LNCaP clone FGC (cell line): ENCODE measurements at places on chromosomes 12 and 14.

GRCh38 chr12:89789862-89790261 lies 81.2 kb upstream of the ATP2B1 start:
- no peak for DNase-seq

GRCh38 chr12:30959110-30959710 lies 32.7 kb downstream of the TSPAN11 start:
- DNase-seq = no peak

- peak; percentile 54 for DNase-seq
Measured at GRCh38 chr12:132955094-132956010, 754 bp downstream of the ZNF605 start.

GRCh38 chr14:99052467-99052866 lies 219.5 kb downstream of the BCL11B start:
- no peak for DNase-seq

- no peak for DNase-seq
Measured at GRCh38 chr12:28135801-28136439, 54.3 kb upstream of the CCDC91 start.

- DNase-seq = no peak
Measured at GRCh38 chr12:128449146-128449894, 182.3 kb downstream of the TMEM132C start.

GRCh38 chr12:18250313-18250916 lies 10.9 kb upstream of the PIK3C2G start:
- peak; percentile 27 for DNase-seq

GRCh38 chr12:93197067-93197593 lies 180.6 kb upstream of the NUDT4 start:
- no peak for DNase-seq

- no peak for DNase-seq
Measured at GRCh38 chr14:74573421-74574089, 38.5 kb downstream of the LTBP2 start.

DNA sequence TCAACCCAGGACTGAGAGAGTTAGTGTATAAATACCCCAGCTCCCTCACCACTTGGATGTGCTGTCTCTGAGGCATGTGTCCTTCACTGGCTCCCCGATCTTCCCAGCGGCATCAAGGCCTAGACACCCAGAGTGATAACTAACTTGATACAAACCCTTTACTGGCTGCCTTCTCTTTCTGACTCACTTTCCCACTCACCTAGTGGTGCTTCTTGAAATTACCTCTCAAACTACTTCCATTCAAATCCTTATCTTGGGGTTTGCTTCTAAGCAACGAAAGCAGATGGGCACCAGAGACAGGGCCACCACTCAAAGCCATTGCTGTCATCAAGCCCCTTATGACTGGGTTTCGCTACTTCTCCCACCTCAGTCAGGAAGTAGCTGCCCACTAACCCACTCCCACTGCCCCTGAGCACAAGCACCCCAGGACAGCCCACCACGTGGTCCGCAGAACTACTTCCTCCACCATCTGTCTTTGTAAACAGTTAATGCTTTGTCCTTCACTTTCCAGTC lies 17.2 kb downstream of the ZFP36L1 start:
- no peak for DNase-seq

DNA sequence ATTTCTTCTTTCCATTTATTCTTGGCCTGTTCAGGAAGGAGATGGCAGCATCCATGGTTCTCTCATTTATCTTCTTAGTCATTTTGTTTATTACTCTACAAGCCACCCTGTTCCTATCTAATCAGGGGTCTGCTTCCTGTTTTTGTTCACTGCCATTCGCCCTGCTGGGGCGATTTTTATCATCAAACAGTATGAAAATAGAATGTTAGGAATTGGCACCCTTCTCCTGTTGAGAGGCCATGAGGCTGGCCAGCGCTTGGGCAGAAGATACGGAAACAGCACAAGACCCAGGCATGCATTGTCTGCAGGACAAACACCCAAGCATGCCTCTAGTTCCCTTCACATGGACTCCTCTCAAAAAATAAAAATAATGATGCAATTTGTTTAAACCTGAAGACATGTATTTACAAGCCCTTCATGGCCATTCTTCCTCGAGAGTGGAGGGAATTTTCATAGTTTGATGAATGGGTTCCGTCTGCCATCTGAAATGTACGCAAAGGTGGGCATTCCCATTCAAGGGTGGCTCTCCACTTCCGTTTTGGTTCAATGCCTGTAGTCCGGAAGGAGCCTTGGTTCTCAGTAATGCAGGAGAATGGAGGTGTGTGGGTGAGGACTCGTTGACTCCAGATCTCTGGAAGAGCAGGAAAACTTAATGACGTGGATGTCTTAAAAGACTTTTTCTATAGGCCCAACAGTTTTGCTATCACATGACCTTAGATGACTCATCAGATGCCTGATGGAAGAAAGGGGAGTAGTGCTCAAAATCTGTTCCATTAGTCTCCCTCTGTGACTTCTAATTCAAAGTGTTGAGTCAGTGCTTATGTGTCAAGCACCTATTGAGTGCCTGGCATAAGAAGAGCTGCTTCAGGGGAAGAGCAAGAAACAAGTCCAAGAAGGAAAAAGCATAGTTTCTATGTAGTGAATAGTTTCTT lies 252.4 kb upstream of the TBX3 start:
- DNase-seq = no peak

- no peak for DNase-seq
Measured at GRCh38 chr14:69933623-69934275, 54.5 kb downstream of the SMOC1 start.

- DNase-seq = no peak
Measured at GRCh38 chr14:34718750-34719304, 4.4 kb upstream of the CFL2 start.

DNA sequence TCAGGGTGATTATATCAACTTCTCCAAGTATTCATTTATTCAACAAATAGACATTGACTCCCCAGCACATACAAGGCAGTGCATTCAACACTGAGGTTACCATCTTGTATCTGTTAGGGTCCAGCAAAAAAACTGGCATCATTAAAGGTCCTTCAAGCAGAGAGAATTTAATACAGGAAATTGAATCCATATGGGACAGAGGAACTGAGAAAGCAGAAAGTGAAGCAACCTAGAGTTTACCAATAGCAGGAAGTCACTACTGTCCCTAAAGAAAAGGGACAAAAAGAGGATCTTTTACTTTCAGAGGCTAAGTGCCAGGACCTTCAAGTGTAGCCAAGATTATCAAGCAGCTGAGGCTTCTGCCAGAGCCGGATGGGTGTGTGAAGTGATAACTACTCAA lies 237.8 kb upstream of the TBX3 start:
- DNase-seq = no peak

DNA sequence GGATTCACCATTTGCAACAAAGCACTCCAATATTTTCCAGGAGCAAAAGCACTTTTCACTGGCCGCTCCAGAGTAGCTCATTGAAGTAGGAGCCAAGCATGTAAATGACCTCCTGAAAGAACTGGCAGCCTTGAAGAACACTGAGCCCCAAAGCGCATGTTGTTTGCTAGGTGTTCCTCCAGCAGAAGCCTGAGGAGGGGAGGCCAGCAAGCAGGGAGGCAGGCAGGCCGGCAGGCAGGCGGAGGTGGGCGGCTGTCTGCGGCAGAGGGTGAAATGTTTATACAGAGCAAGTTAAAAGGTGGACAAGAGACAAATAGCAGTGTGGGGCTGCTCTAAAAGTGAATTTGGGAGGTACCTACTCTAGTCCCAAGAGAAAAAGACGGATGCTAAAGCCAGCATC lies 439.4 kb downstream of the CCDC91 start:
- DNase-seq = no peak

DNA sequence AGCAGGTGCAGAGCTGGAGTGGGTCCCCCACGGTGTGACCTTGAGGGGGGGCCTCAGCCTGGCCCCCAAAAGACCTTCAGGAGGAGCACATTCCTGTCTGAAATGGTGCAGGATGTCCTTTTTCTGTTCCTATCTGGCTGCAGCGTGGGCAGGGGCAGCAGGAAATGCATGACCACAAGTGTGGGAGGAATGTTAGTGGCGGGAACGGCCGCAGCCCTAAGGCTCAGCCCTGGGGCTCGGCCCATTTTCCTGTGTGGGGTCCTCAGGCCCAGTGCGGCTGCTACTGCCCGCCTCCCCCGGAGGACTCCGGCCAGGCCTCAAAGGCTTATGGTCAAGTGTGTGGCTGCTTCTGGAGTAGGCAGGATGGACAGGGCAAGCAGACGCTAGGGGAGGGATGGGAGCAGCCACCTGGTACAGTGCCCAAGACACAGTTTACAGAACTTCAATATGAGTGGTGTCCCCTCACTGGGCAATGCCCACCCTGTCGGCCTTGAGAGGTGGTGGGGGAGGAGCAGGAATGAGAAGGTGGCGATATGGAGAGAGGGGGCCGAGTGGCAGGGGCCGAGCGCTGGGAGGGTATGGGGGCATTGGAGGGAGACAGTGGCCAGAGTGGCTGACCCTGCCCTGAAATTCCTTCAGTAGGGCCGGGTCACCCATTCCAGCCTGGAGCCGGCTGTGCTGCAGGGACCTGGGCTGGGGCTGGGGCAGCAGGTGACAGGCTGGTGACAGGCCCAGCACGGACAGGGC lies 137.4 kb downstream of the CALM1 start:
- no peak for DNase-seq

DNA sequence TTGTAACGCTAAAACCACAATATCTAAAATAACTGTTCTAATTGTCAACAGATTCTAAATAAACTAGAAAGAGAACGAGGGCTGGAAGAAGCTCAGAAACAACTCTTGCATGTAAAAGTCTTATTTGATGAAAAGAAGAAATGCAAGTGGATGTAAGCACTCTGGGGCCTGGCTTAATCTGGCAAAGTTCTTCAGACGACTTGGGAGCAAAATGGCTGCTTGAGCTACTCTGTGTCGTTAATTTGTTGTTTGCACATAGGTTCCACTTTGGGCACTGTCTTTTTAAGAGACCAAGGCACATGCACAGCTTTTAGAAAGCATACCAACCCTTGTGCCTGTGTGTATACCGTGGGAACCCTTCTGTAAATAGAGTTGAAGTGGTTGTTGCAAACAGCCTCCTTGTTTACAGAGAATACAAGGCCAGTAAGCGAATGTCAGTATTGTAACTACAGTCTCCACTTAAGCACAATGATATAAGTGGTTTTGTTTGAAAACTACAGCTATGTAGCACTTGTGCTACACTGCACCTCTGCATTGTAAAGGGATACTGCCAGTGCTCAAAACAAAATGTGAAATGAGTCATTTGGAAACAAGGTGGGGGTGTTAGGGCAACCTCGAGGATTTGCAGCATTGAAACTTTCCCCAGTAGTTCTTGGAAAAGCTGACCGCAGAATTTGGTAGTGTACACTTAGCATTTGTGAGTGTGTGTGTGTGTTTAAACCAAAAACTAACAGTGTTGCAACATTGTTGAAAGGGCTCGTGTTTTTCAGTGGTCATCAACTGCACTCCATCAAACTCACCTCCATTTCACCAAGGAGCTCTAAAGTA lies 154.3 kb downstream of the CEP83 start:
- DNase-seq = peak; percentile 45

GRCh38 chr12:47321436-47321835 lies 241.7 kb upstream of the AMIGO2 start:
- no peak for DNase-seq

- DNase-seq = no peak
Measured at GRCh38 chr12:128076188-128076587, 190.8 kb upstream of the TMEM132C start.

DNA sequence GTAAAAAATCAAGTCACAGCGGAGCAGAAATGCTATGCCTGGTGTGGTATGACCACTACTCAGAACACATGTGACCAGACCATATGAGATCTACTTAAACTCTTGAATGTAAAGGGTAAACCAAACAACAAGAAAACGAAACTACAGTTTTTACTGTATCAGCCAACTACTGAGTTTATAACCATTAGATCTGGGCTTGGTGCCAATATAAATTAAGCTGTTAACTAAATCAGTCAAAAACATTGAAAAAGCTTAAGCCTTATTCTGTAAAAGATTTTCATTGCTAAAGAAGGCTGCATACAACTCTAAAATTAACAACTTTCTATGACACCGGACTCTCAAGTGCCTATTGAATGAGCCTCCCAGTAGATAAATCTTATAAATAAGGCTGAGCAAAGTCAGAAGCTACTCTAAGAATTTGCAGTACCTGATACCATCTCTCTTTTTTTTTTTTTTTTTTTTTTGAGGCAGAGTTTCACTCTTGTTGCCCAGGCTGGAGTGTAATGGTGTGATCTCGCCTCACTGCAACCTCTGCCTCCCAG lies 35.4 kb downstream of the SPTLC2 start:
- peak; percentile 52 for DNase-seq

DNA sequence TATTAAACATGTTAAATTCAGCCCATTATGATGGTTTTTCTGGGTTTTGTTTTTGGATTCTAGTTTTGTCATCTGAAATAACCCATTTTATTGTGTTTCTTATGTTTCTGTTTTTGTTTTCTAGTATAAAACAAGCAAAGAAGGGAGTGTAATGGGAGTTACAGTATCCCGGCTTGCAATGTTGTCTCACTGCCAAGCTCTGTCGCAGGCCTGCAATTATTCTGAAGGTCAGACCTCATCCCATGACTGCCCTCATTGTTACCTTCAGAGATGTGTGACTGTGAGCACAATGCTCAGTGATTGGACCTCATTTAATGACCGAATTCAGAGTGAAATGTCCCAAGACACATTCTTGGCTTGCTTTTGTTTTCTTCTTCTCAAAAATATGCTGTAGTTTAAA lies 73.0 kb upstream of the ATF1 start:
- no peak for DNase-seq

DNA sequence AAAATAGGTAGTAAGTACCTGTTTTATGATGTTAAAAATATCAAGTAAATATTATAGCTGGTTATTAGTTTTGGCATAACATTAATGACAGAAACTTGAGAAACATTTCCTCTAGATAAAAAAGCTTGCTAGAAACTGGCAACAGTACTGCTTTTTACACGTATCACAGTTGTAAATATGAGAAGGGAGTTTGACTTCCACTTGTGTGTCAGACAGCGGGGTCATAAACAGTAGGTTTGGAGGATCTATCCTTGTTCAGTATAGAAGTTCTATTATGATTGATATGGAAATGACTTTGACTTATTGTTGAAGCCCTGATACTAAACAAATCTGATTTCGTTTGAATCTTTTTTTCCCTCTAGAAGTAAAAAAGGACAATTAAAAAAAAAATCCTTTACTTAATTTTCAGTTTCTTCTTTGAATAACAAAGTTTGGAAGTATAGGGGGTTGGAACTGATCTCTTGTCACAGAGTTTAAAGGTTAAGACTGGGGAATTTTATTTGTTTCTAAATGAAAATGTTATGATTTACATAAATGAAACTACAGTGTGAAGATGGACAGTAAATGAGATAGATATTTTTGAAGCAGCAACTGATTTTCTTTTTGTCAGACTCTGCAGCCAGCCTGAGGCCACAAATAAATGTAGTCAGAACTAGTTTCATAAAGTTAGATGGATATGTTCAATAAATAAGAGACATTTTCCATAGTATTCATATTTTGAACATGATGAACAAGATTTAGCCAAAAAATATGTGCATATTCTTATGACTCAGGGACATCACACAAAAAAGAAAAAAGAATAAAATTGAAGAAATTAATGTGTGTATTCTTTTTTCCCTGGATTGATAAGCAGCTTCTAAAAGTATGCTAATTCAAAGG lies 50.1 kb downstream of the WNK1 start:
- no peak for DNase-seq
